IPS DF 6.9 (cell line): ENCODE measurements at places on chromosomes 13 and 19.

GRCh38 chr13:28161370-28161769, 23.0 kb downstream of the PAN3 start:
- no peak for DNase-seq

- no peak for DNase-seq
These were observed 22.9 kb upstream of the MEDAG start for GRCh38 chr13:30882996-30883766.

DNA sequence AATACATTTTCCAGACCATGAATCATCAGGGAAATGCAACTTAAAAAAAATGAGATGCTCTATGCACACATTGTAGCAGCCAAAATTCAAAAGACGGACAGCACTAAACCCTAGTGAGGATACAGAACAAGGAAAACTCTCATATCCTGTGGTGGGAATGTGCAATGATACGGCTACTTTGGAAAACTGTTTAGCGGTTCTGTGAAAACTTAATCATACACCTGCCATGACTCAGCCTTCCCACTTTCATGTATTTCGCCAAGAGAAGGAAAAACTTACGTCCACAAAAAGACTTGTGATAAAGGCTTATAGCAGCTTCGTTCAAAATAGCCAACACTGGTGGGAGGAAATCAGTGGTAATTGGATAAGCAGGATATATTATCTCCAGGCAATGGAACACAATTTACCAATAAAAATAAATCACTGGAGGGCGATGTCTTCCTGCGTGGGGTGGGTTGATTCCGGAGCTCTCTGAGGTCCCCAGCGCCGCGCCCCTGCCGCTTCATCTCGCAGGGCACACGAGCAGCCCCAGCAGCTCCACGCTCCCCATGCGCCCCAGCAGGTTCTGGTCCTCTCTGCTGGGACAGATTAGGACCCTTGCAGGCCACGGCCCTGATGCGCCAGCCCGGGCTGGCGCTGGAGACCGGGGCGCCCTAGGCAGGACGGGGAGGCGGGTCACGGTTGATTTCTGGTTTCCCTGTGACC, 97.2 kb upstream of the ARHGEF7 start:
- no peak for DNase-seq

DNA sequence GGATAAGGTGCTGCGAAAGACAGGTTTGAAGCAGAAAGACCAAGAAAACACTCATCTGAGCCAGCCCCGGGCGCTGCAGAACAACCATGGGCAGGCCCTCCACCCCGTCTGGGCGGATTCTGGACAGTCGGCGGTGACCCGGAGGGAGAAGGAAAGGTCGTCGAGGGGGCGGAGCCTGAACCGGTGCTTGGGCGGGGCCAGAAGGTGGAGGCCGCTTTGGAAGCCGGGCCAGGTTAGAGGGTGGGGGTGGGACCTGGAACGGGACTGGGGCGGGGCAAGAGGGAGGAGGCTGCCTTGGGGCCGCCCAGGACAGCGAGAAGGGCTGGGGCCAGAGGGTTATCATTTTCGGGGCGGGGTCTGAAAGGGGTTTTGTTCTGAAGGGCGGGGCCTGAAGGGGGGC, 5.0 kb upstream of the ZNF765 start:
- DNase-seq, result peak; percentile 31

- no peak for DNase-seq
These were observed 473.0 kb upstream of the SLC10A2 start for GRCh38 chr13:103539265-103539664.
